ENCODE measurements at places on chromosomes 4 and X.

GRCh38 chrX:133959972-133960371 lies 25.4 kb downstream of the GPC3 start:
- no peak for DNase-seq

DNA sequence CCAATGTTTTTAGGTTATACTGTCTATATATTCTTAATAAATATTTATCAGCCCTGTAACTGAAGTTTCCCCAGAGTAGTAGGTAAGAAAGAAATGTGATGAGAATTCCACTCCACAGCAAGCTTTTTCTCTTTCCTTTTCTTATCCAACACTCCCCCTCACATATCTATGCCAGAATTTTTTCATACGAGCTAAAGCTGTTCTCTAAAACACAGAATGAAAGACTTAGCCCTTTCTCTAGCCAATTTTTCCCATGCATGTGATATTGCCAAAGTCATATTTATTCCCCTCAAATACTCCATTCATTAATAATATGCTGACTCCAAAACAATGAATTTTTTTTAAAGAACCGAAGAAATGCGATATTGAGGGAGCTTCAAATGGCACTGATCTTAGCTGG lies 32.3 kb downstream of the VEGFC start:
- DNase-seq, result no peak

- DNase-seq, result no peak
Observed at GRCh38 chr4:9859810-9860209, 78.4 kb downstream of the DRD5 start.

DNA sequence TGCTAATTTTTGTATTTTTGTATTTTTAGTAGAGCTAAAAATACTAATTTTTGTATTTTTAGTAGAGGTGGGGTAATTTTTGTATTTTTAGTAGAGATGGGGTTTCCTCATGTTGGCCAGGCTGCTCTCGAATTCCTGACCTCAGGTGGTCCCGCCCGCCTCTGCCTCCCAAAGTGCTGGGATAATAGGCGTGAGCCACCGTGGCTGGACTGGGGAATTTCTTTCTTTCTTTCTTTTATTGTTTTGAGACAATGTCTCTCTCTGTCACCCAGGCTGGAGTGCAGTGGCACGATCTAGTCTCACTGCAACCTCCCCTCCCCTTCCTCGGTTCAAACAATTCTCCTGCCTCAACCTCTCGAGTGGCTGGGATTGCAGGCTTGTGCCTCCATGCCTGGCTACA lies 83.0 kb downstream of the FAM193A start:
- no peak for DNase-seq

- DNase-seq, result no peak
Observed at GRCh38 chrX:120823556-120823955, 52.1 kb downstream of the CT47B1 start.

GRCh38 chr4:47612116-47613023 lies 127.3 kb downstream of the ATP10D start:
- DNase-seq, result no peak

- DNase-seq, result no peak
Observed at GRCh38 chrX:444305-444704, 57.6 kb upstream of the PPP2R3B start.

DNA sequence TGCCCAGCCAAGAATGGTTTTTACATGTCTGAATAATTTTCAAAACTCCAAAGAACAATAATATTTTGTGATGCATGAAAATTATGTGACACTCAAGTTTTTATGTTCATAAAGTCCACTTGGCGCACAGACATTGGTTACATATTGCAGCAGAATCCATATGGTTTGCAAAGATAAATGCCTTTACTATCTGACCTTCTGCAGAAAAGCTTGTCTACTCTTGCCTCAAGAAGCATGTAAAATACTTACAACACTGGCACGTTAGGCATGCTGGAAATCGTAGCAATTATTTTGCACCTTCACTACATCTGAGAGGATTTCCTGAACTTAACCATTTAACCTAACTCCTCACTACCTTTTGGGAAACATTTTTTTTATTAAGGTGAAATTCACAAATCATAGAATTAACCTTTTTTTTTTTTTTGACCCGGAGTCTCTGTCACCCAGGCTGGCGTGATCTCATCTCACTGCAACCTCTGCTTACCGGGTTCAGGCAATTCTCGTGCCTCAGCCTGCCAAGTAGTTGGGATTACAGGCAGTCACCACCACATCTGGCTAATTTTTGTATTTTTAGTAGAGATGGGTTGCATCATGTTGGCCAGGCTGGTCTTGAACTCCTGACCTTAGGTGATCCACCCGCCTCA lies 3.5 kb upstream of the XG start:
- no peak for DNase-seq

DNA sequence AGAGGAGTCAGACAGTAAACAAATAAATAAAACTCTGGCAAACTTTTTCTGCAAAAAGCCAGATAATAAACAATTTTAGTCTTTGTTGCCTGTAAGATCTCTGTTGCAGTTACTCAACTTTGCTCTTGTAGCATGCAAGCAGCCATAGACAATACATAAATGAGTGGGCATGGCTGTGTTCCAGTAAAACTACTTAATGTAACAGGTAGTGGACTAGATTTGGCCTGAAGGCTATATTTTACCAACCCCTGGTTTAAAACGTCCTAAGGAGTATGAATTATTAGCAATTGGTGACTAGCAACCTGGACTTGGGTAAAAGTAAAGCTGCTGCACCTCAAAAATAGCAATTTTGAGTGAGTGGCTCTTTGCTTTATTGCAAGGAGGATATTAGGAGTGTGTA lies 30.9 kb downstream of the SLAIN2 start:
- no peak for DNase-seq

DNA sequence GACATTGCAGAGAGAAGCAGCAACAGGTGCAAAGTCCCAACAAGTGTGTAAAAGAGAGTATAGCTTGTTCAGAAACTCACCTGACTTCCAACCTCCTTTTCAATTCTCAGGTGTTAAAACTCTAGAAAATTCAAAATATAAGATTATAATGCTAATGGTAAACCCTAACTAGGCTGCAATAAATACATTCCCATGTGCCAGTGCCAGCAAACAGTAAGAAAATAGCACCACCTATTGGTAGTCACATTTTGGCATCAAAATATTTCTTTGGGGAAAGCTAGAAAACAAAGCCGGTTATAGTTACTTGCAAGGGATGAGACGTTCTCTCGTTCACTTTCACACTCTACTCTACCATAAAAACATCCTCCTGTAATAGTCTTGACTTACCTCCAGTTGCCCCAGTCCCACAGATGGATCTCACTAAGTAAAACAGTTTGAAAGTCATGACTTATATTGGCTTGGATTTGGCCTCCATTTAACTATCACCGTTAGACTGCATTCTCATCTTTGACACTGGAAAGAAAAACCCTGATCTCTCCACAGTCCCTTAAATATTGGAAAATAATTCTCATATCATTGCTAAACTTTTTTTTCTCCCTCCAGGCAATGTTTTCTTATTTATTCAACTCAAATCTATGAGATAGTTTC lies 9.6 kb downstream of the BMP3 start:
- no peak for DNase-seq

DNA sequence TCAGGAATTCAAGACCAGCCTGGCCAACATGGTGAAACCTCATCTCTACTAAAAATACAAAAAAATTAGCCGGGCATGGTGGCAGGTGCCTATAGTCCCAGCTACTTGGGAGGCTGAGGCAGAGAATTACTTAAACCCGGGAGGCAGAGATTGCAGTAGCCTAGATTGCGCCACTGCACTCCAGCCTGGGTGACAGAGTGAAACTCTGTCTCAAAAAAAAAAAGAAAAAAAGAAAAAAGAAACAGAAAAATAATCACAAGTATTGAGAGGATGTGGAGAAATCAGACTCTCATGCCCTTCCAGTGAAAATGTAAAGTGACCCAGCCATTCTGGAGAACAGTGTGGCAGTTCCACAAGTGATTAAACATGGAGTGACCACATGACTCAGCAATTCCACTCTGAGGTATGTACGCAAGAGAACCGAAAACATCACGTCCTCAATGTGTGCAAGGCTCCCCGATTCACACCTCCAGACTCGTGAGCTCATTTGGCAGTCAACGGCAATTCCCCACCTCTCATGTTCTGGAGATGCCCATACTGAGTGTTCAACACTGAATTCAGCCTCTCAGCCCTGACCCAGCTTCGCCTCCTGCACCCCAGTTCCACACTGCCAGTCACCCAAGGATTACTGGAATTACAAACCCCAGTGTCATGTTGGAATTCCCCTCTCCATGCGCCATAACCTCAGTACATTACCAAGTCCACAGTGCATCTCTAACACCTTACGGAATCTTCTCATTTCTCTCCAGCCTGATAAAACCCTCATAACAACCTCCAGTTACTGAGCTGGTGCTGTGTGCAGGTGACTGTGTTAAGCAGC lies 21.1 kb downstream of the ACOX3 start:
- no peak for DNase-seq

DNA sequence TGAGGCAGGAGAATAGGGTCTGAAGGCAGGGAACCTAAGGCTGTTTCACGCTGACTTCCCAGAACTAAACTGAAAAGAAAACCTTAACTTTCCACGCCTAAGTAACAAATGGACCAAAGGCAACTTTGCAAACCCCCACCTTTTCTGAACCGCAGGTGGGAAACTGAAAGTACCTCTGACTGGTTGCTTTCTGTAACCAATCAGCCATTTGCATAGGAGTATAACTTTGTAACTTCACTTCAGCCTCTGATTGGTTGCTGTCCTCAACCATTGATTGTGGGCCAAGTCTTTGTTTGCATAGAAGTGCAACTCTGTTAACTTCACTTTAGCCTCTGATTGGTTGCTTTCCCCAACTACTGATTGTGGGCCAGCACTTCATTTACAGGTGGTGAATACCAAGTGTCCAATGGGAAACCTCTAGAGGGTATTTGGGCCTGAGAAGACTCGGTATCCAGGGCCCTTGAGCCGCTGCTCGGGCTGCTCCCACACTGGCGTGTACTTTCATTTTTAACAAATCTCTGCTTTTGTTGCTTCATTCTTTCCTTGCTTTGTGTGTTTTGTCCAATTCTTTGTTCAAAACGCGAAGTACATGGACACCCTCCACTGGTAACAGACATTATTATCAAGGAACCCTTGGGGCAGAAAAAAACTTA lies 121.6 kb upstream of the CBR4 start:
- DNase-seq, result no peak

DNA sequence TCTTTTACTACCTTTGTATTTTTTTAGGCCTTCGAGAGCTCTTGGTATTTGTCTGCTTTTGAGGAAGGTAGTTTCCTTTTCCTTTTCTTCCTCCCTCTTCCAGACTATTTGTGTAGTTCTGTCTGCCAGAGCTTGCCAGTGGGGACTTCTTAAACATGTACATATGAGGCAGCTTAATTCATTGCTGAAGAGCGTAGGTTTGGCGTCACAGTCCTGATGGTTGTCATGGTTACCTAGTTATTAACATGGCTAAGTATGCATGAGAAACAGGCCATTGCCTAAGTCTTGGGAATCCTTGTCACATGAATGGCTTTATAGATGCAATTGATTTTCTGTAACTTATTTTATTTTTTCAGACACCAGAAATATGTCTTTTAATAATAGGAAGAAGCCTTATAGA lies 48.5 kb upstream of the ARMCX2 start:
- DNase-seq, result no peak

- no peak for DNase-seq
Observed at GRCh38 chr4:41212616-41213203, 1.6 kb downstream of the APBB2 start.

DNA sequence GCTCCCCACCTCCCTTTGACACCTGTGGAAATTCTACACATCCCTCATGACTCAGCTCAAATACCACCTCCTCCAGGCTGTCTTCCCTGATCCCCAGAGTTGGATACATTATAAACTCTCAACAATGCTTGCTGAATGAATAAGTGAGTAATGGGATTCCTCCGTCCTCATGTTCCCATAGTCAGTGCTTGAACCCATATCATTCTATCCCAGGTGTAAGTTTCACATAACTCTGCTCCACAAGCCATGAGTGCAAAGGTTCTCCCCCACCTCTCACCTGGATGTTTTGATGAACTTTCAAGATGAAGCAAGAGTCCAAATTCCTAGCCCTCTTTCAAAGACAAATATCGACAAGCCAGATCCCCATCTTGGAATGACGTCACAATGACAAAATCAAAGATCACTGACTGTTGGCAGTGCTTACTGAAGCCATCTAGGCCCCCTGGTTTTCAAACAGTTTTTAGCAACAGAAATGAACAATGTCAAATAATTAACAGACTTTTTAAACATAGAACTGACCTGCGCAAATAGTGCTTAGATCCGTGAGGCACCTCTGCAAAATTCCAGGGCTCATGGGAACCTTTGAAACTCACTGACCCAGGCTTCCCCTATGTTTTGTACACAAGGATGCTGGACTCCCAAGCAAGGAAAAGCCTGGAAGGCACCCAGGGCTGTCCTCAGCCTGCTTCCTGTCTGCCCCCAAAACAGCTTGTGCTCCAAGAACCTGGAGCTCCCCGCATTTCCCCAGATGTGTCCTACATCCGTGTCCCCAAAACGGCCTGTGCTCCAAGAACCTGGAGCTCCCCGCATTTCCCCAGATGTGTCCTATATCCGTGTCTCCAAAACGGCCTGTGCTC lies 4.0 kb downstream of the SLC2A9 start:
- DNase-seq, result no peak

DNA sequence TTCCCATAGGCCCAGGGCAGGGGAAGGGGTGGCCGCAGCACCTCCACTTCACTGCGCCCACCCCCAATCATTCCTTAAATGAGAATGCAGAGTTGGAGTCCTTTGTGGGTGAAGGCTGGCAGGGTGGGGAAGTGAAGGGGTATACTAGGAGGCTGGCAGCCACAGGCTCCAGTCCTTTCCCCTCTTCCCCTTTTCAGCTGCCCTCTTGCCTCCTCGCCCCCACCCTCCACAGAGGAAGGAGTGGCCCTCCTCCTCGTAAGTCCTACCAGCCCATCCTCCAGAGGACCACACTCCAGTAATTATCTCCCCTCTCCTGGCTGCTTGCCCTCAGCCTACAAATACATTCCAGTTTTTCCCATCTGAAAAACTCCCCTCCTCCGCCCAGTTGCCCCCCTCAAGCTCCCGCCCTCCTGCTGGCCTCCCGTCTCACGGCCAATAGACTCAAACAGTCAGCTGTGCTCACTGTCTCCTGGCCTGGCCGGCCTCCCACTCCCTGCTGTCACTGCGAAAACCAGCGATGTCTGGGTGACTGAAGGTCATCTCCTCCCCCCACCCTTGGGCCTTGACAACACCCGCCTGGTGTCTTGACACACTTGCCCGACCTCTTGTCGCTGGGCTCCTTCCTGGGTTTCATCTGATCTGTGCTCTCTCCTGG lies 38.8 kb downstream of the EFNB1 start:
- no peak for DNase-seq

GRCh38 chr4:123652476-123652875 lies 255.9 kb downstream of the SPRY1 start:
- no peak for DNase-seq

DNA sequence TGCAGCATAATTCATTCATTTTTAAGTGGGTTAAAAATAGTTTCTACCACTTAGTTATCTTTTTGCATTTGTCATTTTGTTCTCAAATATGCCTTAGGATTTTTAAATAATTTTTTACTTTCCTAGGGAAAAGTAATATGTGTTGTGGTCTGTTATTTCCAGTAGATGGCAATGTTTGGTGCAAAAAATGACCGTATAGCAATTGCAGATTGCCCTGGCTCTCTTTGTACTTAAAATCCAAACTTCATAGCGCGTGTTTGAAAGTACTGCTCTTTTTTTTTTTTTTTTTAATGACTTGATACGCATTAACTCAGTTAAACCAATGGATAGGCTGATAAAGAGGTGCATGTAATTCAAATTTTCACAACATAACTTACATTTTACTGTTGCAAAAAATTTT lies 74.4 kb upstream of the RBMX start:
- no peak for DNase-seq

- DNase-seq, result no peak
Observed at GRCh38 chrX:34130980-34131744, 952 bp downstream of the FAM47A start.

Data from activated naive CD8-positive, alpha-beta T cell treated with anti-CD3 and anti-CD28 coated beads, Interleukin-2, amount 50 U/mL, for 16 hours (primary cell).